Kidney tubule cell (primary cell): ENCODE measurements at places on chromosomes 2 and 18.

DNA sequence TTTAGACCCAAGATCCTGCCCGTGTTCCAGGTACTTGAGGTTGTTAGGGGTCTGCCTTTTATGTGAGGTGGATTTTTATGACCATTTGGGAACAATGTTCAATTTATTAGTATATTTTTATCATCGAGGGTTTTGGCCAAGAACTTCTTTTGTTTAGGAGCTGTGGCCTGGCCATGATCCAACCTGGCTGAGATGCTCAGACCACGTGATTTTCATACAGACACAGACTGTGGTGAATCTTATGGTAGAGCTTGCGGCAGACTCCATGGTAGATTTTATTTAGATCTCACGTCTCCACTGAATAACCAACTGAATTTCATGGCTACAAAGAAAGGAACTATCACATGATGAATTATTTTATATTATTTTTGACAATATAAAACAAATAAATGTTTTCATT is 405.5 kb upstream of the VWC2L start:
- DNase-seq = no peak

GRCh38 chr18:56003009-56003719 is 415.2 kb upstream of the TCF4 start:
- no peak for DNase-seq

GRCh38 chr18:79515331-79515730 is 119.6 kb downstream of the NFATC1 start:
- DNase-seq = no peak

- no peak for DNase-seq
These were observed 168.1 kb upstream of the HS6ST1 start for GRCh38 chr2:128486640-128487375.

DNA sequence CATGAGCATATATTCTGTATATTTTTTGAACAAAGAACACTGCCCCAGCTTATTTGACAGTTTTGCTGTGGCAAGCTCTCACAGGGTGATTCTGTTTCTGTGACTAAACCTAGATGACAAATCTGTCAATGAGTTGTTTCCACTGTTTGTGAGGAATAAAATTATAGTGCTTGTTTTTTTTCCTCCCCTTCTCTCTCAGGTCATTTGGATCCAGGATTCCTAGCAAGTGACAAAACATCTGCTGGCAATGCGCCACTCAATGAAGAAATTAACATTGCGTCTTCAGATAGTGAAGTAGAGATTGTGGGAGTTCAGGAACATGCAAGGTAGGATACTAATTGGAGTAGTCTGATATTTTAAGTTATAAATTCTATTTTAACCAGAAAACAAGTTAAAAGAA is 149.3 kb downstream of the HAUS1 start:
- DNase-seq = peak; percentile 85

DNA sequence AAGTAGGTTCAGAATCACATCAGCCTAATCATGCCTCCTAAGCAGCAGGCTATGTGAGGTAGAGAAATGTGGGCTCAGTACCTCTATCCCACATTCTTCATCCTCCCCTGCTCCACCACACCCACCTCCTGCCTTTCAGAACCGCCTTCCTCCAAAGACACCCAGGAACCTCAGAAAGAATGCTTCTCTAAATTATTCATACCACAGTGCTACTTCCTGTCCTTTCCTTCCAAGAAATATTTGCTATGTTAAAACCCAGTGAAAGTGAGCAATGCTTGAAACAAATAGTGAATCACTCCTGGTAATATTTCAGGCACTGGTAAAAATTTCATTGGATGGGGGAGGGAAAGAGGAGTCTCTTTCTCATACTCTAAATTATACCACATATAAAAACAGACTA is 24.0 kb upstream of the CREB1 start:
- peak; percentile 96 for DNase-seq

DNA sequence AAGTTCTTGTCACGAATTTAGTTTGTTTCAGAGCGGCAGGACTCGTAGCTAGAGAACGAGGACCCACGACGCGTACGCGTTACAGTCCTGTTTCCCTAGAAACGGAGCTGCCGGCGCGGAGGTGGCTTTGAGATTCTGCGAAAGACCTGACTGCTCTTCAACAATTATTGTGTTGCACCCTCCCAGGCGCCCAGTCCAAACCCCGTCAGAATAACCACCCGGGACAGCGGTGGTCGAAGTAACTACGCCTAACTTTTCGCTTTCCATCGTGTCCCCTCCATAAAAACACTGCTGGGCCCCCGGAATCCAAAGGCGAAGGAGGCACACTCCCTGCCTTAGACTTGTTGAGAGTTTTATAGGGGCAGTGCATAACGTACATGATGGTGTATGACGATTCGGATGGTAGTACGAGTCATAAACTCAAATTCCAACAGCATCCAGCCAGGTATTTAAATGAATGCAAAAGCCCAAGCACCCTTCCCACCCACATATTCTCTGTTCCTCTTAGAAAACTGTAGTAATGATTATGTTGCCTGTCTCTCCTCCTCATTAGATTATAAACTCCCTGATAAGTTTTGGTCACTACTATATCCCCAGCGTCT is 651 bp upstream of the STAM2 start:
- peak; percentile 35 for DNase-seq

GRCh38 chr18:75035928-75036327 is 173.0 kb downstream of the PTGR3 start:
- DNase-seq = no peak

DNA sequence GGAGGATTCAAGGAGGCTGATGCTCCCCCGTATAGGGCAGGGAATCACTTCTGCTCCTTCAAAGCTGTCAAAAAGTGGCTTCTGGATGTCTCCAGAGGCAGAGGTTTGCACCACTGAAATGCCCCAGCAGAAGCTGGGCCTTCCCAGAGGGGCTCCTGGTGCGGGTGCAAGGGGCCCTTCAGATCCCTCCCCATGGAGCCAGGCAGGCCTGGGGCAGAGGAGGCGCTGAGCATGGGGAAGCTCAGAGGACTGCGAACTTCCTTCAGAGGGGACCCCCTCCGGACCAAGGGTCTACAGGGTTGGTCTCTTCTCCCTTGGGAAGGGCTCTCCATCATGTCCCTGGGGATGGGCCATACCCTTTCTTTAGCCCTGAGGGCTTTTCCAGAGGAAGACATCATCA is 341.2 kb downstream of the DYSF start:
- no peak for DNase-seq

- peak; percentile 89 for DNase-seq
These were observed 26.8 kb downstream of the NIFK start for GRCh38 chr2:121709776-121710469.

DNA sequence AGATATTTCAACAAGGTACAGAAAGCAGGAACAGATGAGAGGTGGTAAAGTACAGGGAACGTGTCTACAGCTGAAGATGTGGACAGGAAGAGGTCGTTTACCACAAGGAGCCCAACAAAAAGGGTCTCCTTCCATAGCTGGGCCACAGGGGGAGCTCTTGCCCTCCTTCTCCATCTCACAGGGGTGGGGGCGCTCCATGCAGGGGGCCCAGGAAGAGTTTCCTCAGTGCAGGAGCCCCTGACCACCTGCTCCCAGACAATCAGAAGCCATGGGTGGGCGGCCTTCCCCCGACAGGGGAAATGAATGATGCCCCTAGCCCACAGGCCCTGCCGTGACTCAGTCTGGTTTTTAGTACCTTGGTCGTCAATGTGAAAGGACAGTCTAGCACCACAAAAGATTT is 163.6 kb upstream of the ZNF516 start:
- DNase-seq = no peak

DNA sequence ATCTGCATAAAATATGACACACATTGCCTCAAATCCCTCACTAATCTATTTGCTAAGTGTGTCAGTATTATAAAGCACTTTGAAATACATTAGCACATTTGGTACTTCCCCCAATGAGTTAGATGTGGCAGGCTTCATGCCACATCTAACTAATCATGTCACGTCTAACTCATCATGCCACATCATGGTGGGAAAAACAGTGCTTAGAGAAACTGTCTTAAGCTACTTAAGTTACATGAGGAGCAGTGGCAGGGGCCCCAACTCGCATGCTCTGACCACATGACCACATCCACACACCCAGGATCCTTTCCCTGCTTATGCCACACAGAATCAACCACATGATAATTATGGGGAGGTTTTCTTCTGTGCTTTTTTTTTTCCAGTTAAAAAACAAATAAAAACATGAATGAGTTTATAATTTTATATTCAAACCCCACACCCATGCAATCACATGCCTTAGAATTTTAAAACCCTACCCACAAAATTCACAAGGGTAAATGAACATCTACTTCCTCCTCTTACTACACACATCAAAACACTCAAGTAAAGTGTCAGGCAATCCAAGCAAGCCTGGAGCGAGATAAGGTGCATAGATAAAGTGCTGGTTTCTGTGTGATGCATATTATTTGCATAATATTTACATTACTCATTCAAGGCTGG is 1.6 kb downstream of the ABCA12 start:
- peak; percentile 66 for DNase-seq
